ENCODE measurements at places on chromosomes 6 and 20.

DNA sequence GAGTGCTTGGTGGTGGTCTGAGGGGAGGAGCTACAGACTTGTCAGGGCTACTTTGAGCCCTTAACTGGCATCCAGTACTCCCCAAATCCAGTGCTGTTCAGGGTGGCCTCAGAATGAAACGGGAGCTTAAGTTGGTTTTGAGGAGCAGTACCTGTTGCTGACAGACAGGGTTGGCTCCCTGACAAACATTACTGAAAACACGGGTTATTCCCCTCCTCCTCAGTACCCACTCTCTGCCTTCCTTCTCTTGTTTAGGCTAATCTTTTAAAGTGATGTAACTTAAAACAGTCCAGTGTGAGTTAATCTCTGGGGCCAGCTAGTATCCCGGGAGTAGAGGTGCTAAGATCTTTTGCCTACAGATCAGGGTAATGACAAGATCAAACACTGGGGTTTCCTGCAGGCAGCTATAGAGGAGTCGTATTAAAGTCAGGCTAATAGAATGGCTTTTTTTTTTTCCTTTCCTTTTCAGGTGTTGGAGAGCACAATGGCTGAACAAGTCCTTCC is 3.7 kb downstream of the TNFAIP3 start:
- peaks cover 15% of the 10 kb centered on the region for H3K4me1 ChIP-seq
- H3K36me3 ChIP-seq = peaks cover 8% of the 10 kb centered on the region
- peaks cover 35% of the 10 kb centered on the region for H3K27me3 ChIP-seq
- H3K4me3 ChIP-seq = no peak overlapping the region
- H3K27ac ChIP-seq = no peak overlapping the region

DNA sequence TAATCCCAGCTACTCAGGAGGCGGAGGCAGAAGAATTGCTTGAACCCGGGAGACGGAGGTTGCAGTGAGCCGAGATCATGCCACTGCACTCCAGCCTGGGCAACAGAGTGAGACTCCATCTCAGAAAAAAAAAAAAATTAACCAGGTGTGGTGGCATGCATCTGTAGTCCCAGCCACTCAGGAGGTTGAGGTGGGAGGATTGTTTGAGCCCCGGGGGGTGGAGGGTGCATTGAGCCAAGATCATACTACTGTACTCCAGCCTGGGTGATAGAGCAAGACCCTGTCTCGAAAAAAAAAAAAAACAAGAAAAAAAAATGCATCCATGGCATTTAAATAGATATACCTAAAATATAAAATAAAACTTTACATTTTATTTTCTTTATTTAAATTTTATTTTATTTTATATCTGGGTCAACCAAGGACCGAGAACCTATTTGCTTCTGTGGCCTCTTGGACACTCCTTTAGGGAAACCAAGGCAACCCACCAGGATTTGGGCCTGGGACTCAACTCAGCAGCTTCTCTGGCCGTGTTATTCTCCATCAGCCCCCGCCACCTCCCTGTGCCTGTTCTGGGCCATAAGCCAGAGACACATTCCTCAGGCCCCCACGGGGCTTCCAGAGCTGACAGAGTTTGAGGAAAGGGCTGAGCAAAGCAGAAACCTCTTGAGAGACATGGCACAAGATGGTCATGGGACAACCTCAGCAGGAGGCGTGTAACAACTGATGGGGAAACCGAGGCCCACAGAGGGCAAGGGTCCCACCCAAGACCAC is 6.2 kb downstream of the SNTA1 start:
- H3K27me3 ChIP-seq = peaks cover 12% of the 10 kb centered on the region
- no peak for DNase-seq
- peaks cover 2% of the 10 kb centered on the region for H3K4me1 ChIP-seq
- no peak overlapping the region for H3K27ac ChIP-seq

DNA sequence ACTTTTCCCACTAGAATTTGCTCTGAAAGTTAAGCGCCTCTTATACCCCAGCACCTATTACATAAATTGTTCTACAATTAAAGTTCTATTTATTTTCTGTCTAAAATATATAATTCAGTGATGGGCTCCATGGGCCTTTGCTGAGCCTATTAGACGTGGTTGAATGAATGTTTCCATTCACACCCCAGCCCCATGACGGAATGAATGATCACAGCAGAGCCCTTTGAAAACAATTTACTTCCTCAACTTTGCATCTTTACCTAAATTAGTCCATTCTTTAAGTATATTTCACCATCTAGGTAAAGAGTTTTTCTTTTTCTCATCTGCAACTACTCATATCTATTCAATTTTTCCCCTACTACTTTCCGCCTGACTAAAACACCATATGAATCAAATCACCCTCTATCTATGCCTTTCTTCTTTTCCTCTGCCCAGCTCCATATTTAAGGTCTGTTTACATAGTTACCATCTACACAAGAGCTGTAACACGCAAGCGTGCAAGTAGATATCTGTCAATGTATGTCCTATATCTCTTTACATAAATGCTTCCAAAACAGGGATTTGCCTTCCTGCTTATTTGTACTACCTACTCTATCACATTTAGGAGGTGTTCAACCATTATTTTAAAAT is 69.7 kb downstream of the ECT2L start:
- no peak for DNase-seq
- peaks cover 3% of the 10 kb centered on the region for H3K4me1 ChIP-seq
- H3K27me3 ChIP-seq = peaks cover 4% of the 10 kb centered on the region
- no peak overlapping the region for H3K4me3 ChIP-seq
- H3K36me3 ChIP-seq = no peaks in the 10 kb centered on the region

DNA sequence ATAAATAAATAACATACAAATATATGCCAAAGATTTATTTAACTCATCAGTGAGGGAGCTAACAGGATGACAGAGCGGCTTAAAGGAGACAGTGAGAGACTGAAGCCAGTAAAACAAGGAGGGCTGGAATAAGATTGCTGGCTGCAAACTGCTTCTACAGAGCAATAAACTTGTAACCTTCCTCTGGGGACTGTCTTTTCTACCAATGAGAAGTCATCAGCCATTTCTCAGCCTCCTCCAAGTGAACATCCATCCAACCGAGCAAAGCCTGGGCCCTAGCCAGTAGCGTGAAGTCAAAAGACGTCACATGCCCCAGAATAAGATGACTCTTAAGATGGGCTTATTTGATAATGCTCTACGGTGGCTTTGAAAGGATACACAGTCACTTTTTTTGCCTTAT is 42.5 kb downstream of the CPXM1 start:
- no peak for DNase-seq
- peaks cover 43% of the 10 kb centered on the region for H3K27me3 ChIP-seq
- no peak overlapping the region for H3K27ac ChIP-seq
- peaks cover 2% of the 10 kb centered on the region for H3K4me1 ChIP-seq
- H3K4me3 ChIP-seq = no peak overlapping the region
- H3K36me3 ChIP-seq = peaks cover 2% of the 10 kb centered on the region

DNA sequence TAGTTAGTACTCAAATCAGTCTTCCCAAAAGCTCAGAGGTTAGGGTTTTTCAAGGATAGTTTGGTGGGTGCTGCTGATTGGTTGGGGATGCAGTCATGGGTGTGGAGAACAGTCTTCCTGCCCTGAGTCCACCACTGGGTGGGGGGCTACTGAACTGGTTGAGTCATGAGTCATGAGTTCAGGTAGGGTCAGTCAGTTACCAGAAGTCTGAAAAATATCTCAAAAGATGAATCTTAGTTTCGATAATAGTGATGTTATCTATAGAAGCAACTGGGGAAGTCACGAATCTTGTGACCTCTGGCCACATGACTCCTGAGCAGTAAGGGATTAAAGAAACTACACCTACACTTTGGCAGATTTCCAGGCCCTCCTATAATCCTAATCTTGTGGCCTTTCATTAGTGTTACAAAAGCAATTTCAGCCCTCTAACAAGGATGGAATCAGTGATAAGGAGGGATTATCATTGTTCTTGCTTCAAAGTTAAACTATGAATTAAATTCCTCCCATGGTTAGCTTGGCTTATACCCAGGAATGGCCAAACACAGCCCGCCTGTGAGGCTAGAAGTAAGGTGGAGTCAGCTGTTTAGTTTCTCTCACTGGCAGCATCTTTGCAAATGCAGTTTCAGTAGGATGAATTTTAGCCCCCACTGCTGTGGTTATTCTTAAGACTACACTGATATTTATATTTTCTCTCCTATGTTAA is 33.3 kb upstream of the NKAIN2 start:
- H3K27me3 ChIP-seq = peaks cover 7% of the 10 kb centered on the region
- H3K4me1 ChIP-seq = no peaks in the 10 kb centered on the region
- H3K36me3 ChIP-seq = no peaks in the 10 kb centered on the region
- no peak overlapping the region for H3K27ac ChIP-seq
- no peak for DNase-seq
- no peak overlapping the region for H3K4me3 ChIP-seq

- no peaks in the 10 kb centered on the region for H3K27me3 ChIP-seq
- peaks cover 54% of the 10 kb centered on the region for H3K4me1 ChIP-seq
- no peak for DNase-seq
- H3K27ac ChIP-seq = peak overlapping the region; percentile 87
Observed at GRCh38 chr20:51533291-51534172, 9.0 kb downstream of the NFATC2 start.

DNA sequence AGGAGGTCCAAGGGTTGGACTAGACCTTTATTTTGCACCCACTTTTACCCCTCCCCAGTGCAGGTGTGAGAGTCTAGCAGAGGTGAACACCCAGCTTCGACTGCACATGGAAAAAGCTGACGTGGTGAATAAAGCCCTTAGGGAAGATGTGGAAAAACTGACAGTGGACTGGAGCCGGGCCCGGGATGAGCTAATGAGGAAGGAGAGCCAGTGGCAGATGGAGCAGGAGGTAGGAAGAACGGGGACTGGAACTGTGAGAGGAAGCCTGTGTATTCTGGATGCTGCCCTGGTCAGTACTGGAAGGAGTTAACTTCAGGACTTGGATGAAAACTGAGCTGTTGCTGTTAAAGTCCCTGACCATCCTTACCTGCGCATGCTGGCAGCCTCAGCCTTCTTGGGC is 10.6 kb downstream of the CEP250 start:
- H3K36me3 ChIP-seq = peaks cover 16% of the 10 kb centered on the region
- H3K4me1 ChIP-seq = peaks cover 19% of the 10 kb centered on the region
- H3K4me3 ChIP-seq = no peak overlapping the region
- H3K27me3 ChIP-seq = no peaks in the 10 kb centered on the region
- H3K27ac ChIP-seq = no peak overlapping the region
- DNase-seq = no peak

DNA sequence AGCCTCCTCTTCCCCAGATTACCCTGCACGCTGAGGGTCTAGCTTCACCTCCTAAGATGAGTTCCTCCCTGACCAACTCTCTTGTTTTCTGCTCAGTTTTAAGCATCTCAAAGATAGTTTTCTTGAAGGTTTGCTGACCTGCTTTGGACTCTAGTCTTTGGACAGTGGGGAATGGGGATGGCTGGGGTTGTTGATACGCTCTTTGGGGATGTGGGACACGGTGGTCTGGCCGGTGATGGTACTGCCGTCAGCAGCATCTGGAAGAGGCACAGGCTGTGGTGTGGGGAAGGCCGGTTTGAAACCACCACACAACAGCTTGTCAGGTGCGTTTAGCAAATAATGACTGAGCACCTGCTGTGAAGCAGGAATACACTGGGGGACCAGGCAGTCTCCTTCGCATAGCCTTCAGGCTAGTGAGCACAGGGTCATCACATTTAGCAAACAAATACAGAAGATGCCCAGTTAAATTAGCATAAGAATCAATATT is 94.1 kb downstream of the TMEM242 start:
- H3K4me1 ChIP-seq = no peaks in the 10 kb centered on the region
- H3K36me3 ChIP-seq = no peaks in the 10 kb centered on the region
- H3K4me3 ChIP-seq = no peak overlapping the region
- peaks cover 35% of the 10 kb centered on the region for H3K27me3 ChIP-seq

GRCh38 chr6:117381749-117382148 is 44.0 kb downstream of the ROS1 start:
- no peak for DNase-seq
- no peaks in the 10 kb centered on the region for H3K27me3 ChIP-seq
- no peak overlapping the region for H3K4me3 ChIP-seq
- peaks cover 28% of the 10 kb centered on the region for H3K4me1 ChIP-seq

- no peak overlapping the region for H3K4me3 ChIP-seq
- H3K4me1 ChIP-seq = no peaks in the 10 kb centered on the region
- H3K36me3 ChIP-seq = peaks cover 9% of the 10 kb centered on the region
- no peak overlapping the region for H3K27ac ChIP-seq
- H3K27me3 ChIP-seq = no peaks in the 10 kb centered on the region
Observed at GRCh38 chr6:42940493-42941045, 11.3 kb downstream of the CNPY3 start.

GRCh38 chr6:11618533-11618932 is 81.0 kb downstream of the TMEM170B start:
- H3K36me3 ChIP-seq = no peaks in the 10 kb centered on the region

DNA sequence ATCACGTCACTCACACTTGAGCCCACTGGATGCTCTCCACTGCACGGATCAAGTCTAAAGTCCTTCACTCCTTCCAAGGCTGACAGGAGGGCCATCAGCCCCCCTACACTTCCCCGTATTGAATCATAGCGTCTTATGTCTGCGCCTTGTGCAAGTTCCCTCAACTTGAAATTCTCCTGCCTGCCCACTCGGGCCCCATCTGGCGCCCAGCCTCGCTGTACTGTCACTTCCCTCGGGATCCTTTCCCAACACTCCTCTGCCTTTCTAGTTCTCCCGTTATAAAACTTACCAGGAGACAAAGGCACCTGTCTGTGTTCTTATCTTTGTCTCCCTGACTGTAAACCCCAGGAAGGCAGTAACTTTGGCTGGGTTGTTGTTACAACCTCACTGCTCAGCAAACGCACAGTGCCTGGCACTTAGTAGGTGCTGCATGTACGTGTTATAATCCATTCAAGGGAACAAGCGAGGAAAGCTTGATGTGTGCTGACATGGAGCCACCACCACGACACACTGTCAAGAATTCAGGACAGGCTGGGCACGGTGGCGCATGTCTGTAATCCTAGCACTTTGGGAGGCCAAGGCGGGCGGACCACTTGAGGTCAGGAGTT is 33.8 kb upstream of the ZFAND3 start:
- H3K27me3 ChIP-seq = peaks cover 30% of the 10 kb centered on the region
- no peaks in the 10 kb centered on the region for H3K36me3 ChIP-seq
- H3K4me3 ChIP-seq = no peak overlapping the region

DNA sequence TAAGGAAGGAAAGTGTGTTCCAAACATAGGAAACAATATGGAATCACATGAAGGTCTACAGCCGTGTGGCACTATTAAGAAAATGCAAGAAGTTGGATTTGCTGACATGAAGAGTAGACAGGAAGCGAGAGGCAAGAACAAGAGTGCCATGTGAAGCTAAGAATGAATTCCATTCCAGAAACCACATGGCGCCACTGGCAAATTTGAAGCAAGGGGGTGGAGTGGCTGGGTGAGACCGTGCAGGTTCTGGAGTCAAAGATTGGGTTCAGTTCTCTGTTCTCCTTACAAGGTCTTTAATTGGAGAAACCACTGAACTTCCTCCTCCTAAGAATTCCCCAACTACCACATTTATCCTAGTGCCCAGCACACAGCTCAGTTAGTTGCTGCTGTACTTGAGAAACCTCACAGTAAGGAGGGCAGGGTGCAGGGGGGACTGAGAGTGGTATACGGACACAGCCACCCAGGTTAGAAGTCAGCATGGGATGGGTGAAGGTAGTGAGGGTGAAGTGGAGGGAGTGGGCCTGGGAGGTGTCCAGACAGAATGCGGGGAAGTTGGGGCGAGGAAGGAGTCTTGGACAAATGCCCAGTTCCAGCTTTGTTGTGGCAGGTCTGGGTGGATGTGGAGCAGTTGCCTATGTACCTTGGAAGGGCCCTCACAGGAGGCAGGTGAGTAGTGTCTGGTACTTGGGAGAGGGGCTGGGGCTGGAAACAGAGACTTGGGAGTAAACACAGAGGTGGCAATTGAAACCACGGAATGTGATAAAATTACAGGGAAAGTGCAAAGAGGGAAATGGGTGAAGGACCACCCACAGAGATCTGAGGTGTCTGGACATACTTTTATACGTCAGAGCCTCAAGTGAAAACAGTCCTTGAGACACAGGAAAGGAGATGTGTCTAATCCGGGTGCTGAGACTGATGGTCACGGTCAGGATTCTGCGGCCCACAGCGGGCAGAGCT is 14.3 kb downstream of the LYRM4 start:
- no peak overlapping the region for H3K4me3 ChIP-seq
- peaks cover 4% of the 10 kb centered on the region for H3K36me3 ChIP-seq
- no peaks in the 10 kb centered on the region for H3K4me1 ChIP-seq
- no peak overlapping the region for H3K27ac ChIP-seq
- H3K27me3 ChIP-seq = no peaks in the 10 kb centered on the region
- DNase-seq = no peak

All from progenitor cell of endocrine pancreas (in vitro differentiated cells).